Activated T-cell treated with anti-CD3 and anti-CD28 coated beads, Interleukin-2, amount 50 U/mL, for 48 hours (primary cell): ENCODE measurements at places on chromosomes 3 and 15.

GRCh38 chr3:123027292-123028232 is at the start of gene SEMA5B:
TSS of gene SEMA5B (minus strand) at chr3:123027763. CDS start at chr3:122961263, 66,500 bp downstream.
- peak; percentile 50 for DNase-seq

- DNase-seq, result no peak
Measured at GRCh38 chr3:180321534-180321933, 280.4 kb upstream of the TTC14 start.

GRCh38 chr3:143627336-143627735 is 220.9 kb downstream of the SLC9A9 start:
- peak; percentile 55 for DNase-seq

DNA sequence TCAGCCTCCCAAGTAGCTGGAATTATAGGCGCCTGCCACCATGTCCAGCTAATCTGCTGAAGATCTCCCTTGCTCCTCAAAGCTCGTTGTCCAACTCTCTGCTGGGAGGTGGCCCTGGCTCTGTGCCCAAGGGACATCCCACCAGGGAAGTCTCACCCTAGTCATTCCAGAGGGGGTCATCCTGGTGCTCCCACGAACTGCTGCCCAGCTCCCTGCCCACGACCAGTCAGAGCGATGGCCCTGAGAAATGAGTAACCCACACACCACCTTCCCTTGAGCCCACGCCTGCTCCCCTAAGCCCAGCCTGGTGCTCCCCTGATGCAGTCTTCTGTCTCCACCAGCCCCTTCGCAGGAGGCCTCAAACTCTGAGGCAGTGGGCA is 5.2 kb downstream of the KLHL25 start:
- DNase-seq, result no peak

DNA sequence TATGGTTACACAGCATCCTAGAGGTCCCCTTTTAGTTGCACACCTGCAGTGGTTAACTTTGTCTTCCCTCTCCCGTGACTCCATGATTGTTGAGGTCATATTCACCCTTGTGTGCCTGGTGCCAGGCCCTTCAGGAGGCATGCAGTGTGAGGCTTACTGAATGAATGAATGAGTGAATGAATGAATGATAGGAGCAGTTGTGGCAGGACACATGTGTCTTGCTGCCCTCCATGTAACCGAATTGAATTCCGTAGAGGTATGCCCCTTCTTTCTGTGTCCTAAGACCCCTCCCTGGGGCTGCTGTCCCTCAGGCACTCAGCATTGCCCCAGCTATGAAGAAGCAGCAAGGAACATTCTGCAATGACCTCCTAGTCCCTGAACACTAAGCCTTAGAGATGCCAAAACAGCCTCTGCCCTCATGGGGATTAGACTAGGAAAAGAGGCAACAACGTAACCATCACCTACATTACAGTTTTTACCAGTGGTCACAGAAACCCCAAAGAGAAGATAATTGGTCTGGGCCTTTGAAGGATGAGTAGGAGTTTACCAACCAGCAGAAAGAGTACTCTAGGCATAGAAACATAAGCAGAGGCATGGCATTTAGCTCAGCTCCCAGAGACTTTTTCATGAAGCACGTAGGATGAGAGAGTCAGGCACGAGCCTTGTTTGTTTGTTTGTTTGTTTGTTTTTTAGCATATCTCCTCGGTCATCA is 22.5 kb upstream of the CPNE9 start:
- DNase-seq, result no peak

DNA sequence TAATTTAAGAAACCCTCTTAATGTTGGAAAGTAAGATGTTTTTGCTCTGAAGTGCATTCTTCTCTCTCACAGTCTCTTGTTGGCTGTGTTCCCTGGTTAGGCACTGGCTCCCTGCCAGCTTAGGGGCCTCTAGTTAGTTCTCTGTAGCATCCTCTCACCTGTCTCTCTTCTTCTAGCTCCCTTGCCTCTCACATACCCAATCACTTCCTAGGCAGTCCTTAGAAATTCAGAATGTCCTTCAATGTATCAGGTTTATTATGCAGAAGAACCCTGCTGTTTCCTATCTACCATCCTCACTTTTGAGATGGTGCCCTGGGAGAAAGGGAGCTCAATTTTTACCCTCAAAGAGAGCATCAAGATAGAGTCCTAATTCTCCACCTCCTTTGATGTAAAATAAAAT is 36.2 kb upstream of the CPNE4 start:
- no peak for DNase-seq

DNA sequence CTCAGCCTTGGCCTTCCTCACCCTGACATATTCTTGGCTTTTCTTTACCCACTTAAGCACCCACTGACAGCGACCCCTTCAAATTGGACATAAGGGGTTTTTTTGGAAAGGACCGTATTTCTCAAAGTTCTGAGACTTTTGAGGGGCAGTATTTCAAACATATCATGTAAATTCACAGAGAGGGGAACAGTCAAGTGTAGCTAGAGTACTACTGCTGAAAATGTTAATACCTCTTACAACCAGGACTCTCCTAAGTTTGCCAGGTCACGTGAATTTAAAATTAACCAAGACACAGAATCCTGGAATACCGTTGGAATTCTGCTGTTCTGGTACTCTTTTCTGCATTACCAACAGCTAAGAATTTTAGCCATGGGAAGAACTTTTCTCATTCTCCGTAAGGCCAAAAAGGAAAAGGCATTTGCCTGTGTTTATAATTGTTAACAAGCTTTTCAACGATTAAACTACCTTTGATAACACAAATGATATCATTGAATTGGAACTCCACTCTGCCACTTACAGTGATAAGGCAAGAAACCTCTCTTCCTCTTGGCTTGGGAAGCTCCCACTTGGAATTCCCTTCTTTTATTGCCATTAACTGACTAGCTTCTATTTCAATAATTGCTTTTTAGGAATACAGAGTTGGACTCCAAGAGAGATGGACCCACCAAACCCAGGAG is 597 bp upstream of the GBE1 start:
- no peak for DNase-seq

GRCh38 chr3:108029466-108029865 is 61.4 kb downstream of the CD47 start:
- no peak for DNase-seq

DNA sequence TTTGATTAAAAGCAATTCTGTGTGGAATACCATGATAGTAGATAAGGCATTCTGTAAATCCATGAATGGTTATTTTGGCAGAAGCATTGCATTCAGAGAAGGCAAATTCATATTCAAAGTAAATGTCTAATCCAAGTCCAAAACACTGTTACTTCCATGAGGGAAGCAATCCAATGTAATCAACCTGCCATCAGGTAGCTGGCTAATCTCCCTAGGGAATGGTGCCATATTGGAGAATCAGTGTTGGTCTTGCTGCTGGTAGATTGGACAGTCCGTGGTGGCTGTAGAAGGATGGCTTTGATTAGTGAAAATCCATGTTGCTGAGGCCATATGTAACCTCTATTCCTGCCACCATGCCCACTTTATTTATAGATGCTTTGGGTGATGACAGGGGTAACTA is 72.1 kb upstream of the TNIK start:
- DNase-seq, result no peak

GRCh38 chr3:187966636-187967406 is 187.1 kb upstream of the LPP start:
- DNase-seq, result no peak

- DNase-seq, result peak; percentile 32
Measured at GRCh38 chr15:78620021-78620526, 722 bp downstream of the CHRNA3 start.

DNA sequence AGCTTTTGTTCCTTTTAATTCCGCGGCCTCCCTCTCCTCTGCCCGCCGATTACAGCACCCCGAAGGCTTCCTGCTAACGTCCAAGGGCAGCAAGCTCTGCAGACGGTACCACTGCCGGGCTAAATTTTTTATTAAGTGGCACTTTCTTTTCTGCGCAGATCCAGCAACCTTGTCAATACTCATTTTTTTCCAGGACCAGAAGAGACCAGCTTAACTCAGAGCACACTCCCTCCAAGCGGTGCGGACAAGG is 542 bp upstream of the MEIS2 start:
- no peak for DNase-seq

- no peak for DNase-seq
Measured at GRCh38 chr3:156209631-156210335, 89.4 kb downstream of the KCNAB1 start.

DNA sequence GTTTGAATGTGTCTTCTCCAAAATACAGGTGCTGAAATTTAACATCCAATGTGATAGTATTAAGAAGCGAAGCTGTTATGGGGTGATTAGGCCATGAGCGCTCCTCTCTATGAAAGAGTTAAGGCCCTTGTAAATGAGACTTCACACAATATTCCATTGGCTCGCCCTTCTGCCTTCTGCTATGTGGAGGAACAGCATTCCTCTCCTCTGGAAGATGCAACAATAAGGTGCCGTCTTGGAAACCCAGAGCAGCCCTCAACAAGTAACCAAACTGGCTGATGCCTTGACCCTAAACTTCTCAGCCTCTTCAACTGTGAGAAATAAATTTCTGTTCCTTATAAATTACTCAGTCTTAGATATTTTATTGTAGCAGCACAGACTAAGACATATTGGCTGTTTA is 874.6 kb downstream of the ROBO1 start:
- DNase-seq, result no peak

GRCh38 chr3:115624029-115624741 is 875 bp downstream of the GAP43 start:
- DNase-seq, result no peak

DNA sequence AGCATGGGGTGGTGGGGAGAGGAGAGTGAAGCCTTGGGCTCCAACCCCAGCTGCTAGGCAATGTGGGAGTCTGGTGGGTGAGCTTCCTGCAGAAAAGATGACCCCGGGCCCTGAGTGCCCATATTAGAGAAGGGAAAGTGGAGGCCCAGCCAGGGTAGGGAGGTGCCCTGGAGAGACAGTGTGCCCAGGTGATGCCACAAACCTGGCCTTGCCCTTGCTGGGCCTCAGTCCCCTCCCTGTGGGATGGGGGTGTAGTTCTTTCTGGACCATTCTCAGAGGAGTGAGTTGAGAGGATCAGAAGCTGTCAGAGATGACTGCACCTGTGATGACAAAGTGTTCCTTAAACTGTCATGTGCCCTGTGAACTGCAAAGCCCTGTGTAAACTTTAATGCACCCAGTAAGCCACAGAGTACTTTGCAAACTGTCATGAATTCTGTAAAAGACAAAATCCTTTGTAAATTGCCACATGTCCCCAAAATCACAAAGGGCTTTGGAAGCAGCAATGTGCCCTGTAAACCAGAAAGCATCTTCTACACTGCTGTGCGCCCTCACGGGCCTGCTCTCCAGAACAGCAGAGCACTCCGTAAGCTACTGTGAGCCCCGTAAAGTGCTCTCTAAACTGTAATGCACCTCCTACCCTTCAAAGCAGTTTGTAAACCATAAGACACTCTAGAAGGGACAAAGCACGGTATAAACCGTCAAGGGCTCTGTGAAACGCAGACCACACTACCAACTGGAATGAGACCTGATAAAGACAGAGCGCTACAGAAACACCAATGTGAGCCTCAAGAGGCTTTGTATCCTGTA is 51.3 kb upstream of the FGD5 start:
- no peak for DNase-seq

- no peak for DNase-seq
Measured at GRCh38 chr3:194730365-194730764, 44.7 kb downstream of the FAM43A start.

DNA sequence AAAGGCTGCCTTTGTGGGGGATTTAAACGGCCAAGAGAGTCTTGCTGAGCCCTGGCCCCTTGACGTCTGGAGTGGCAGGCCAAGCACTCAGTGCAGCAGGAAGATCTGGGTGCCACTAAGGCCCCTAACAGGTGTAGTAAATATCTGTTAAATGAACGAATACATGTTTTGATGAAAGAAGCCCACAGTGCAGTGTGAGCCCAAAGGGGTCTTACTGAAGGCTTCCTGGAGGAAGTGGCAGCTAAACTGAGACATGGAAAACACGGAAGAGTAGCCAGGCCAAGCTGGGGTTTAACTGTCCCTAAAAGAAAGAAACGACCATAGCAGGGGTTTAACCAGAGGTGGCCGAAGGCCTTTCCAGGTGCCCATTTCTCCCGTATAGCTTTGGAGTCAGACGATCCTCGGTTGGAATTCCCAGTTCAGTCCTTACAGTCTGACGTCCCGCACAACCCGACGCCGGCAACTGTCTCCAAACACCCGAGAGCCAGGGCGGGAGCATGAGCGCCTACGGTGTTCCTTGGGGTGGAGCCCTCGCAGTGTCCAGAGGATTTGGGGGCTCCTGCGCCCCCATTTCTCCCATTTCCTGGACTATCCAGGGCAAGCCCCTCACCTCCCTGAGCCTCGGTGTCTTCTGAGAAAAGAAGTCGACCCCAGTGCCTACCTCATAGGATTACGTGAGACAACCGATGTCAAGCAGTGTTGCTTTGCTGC is 910 bp upstream of the ABHD6 start:
- no peak for DNase-seq

GRCh38 chr3:187987924-187988323 is 166.0 kb upstream of the LPP start:
- peak; percentile 76 for DNase-seq

- no peak for DNase-seq
Measured at GRCh38 chr15:100095541-100096247, 246.1 kb downstream of the ADAMTS17 start.

DNA sequence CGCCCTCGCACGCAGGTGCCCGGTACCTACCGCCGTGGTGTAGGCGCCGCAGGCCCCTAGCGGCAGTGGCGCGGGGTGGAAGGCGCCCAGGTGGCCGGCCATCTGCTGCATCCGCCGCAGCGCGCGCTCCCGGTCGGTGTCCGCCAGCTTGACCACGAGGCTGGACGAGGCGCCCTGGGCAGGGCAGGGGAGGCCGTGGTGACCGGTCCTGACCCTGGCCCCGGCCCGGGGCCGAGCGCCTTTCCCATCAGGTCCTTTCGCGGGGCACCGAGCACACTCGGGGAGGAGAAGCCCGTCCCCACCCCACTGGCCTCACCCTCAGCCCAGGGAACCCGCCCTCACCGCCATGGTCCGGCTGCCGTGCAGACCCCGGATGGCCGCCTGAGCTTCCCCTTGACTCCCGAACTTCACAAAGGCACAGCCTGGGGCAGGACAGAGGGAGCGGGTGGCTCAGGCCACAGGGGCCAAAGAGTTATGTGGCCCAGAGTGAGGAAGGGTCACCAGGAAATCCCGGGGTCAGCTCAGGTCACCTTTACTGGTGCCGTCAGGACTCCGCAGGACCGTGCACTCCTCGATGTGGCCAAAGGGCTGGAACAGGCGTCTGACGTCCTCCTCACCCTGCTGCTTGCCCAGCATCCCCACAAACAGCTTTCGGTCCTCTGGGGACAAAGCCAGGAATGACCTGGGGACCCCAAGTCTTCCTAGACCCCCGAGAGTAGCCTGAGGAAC is 17.4 kb upstream of the PARP6 start:
- DNase-seq, result no peak

GRCh38 chr3:43074901-43075689 is 30.8 kb downstream of the POMGNT2 start:
- no peak for DNase-seq

DNA sequence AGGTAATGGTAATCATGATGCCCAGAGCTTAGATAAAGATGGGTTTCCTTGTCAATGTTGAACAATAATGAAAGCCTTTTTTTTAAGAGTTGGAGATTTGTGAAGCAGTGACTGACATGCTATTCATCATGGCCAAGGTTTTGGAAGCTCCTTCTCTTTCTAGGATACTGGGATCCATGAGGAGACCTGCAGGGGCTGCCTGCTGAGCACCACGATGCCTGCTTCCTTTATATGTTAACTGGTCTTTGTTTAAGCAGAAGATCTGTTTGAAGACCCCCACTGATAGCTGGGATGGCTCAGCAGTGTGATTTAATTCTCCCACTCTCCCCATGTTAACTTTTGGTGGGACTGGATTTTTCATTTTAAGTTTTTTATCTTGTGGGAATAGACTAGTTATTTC is 15.8 kb downstream of the RBP1 start:
- no peak for DNase-seq
